Stimulated activated CD8-positive, alpha-beta memory T cell treated with anti-CD3 and anti-CD28 coated beads, Interleukin-2, amount 100 ng/mL, for 48 hours (primary cell): ENCODE measurements at places on chromosomes 3 and 15.
A peak's percentile ranks its signal among the peaks of the same experiment; 100 is the strongest.

DNA sequence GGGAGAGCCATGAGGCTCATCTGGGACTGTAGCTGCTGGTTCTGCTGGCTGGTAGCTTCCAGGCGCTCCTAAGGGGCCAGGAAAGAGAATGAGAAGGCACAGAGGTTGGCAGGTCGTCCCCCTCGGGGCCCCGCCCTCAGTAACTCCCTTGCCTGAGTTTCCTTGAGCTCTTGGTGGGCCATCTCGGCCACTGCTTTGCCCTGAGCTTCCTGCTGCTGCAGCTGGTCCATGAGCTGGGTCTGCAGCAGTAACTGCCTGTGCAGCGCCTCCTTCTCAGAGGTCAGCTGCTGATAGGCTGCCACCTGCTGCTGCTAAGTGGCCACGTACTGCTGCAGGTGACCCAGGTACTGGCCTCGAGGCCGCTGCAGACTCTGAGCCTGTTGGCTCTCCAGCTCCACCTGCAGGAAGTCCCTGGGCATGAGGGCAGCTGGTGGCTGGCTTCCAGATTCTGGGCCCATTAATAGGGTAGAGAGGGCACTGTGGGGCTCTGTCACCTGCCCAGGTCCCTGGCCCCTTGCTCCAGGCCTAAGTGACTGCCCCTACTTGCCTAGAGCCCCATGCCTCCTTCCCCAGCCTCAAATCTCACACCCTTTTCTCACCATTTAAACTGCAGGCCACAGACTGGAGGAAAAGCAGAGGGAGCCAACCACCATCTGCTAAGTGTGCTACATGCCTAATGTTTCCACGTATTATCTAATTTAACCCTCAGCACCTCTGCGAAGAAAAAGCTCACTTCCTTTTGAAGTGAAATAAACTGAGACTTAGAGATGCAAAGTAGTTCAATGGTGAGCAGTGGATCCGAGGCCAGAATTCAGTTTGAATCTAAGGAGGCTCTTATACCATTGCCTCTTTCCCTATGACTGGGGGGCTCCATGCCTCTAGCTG is 10.8 kb upstream of the VPS33B start:
- peak; percentile 15 for DNase-seq

- DNase-seq: no peak
Measured at GRCh38 chr3:71562938-71563337, 20.6 kb downstream of the FOXP1 start.

DNA sequence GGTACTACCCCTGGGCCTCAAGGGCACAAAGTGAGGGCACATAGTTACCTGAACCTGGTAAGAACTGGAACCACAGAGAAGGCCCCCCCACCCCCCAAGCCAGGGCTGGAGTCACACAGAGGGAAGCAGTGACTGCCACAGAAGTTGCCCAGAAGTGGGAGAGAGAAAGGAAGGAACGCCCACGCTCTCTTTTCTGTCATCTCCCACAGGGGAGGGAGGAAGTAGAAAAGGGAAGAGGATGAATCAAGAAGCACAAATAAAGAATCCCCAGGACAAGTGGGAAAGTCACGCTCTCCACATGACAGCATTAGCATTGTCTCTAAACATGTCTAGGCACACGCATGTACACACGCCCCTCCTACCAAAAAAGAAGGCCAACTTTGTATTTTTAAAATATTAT is 114.7 kb upstream of the FRMD4B start:
- no peak for DNase-seq

DNA sequence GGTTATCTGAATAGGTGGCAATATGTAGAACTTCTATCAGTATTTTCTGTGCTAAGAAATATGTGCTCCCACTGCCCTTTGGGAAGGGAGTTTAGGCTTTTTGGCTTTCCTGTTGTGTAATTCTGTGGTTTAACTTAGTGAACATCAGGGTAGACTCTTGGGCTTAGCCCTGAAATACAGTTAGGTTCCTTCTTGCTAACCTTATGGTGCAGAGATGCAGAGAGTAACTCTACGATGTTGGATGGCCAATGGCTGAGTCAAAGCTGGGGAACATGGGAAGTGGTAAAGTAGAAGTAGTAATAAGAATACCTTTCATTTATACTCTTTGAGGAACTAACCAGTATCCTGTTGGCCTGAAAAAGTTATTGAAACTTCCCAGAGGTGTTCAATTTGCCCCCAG is 80.8 kb upstream of the IL12A start:
- no peak for DNase-seq

DNA sequence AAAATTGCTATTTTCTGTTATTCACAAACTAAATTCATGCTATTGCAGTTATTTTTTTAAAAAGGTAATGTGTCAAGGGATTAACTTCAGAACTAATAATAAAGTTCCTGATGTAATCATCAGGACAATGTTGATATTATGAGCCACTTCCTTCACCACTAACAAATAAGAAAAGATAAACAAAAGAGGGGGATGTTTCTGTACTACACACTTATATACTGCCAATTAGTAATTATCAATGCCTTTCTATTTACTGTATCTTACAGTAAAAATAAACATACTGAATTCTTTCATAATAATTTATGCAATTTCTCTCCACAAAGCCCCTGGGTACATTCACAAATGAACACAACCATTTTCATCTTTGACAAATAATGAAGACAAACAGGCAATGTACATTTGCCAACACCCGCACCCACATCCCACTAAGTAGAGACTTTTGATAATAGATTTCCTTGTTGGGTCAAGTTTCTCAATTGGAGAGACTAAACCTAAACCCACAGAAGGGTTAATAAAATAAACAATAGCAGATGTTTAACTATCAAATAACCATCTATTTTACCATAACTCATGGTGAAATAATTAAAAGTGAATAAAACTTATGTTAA is 3.7 kb downstream of the CBLB start:
- no peak for DNase-seq

DNA sequence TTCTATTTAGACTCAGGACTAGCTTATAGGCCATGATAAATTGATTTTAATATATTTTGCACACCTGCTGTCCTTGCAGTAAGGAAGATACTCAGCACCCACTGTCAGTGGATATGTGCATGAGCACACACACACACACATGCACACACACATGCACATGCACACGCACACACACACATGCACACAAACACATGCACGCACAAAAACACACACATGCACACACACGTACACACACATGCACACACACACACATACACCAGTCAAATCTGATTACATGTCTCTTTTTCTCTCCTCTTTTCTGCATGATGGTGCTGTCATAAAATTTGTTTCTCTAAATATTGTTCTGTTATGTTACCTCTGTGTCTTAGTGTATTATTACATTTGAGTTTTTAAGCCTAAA is 87.3 kb upstream of the OSTN start:
- DNase-seq: no peak

DNA sequence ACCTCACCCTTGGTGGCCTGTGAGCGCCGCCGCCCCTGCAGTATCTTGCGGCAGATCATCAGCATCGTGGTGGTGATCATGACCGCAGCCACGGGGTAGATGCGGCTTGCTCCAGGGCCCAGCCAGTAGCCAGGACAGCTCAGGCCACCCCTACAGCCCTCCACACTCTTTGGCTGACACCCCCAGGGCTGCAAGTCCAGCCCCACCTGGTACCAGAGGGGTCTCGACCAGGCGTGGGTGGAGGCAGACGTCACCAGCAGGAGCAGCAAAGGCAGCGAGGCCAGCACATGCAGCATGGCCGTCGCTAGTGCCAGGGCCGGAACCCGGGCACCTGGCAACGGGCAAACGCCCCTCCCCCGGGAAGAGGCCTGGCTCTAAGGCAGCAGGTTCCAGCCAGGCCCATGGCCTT is at the start of gene TMEM89:
TSS of gene TMEM89 (minus strand) at position 309 of the 409 bp plus-strand sequence. CDS start at position 296, 13 bp downstream.
- no peak for DNase-seq

- no peak for DNase-seq
Measured at GRCh38 chr15:84889991-84890669, 5.7 kb downstream of the SLC28A1 start.

GRCh38 chr3:16633948-16634347 is 28.7 kb upstream of the DAZL start:
- no peak for DNase-seq

- no peak for DNase-seq
Measured at GRCh38 chr3:63972987-63973386, 50.3 kb downstream of the PSMD6 start.

DNA sequence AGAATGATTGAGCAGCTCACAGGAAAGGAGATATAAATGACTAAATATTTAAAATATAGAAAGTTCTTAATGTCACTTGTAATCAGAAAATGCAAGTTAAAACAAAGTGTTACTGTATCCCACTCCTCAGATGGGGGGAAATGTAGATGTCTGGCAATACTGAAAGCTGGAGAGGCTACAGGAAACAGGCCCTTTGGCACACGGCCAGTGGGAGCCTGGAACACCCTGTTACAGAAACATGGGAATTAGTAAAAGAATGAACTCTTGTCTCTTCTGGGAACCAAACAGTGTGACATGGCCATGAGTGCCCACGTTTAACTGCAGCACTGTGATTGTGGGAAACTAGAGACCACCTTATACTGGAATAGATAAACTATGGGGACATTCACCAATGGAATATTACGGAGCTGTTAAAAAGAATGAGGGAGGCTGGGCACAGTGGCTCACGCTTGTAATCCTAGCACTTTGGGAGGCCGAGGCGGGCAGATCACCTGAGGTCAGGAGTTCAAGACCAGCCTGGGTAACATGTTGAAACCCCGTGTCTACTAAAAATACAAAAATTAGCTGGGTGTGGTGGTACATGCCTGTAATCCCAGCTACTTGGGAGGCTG is 50.2 kb downstream of the CDCP1 start:
- no peak for DNase-seq

DNA sequence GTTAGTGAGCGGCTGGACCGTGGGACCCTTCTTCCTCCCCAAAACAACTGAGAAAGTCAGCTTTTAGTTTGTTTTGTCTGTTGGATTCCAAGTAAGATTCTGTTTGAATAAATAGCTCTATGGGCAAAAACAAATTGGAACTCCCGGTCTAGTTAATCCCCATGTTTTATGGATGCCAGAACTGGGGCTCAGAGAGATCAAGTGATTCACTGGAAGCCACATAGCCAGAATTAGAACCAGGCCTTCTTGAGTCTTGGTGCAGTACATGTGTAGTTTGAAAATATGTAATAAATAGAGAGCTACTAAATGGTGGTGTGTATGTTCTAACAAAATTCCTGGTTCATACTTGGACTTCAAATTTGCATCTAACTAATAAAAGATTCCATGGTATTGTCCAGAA is 29.3 kb upstream of the POLR2M start:
- DNase-seq: no peak

GRCh38 chr3:36944641-36945270 is at the start of gene TRANK1:
TSS of gene TRANK1 (minus strand) at chr3:36945054. CDS start at chr3:36944809, 245 bp downstream.
- DNase-seq: peak; percentile 73

GRCh38 chr3:145313751-145314150 is 847.2 kb downstream of the PLOD2 start:
- DNase-seq: no peak

DNA sequence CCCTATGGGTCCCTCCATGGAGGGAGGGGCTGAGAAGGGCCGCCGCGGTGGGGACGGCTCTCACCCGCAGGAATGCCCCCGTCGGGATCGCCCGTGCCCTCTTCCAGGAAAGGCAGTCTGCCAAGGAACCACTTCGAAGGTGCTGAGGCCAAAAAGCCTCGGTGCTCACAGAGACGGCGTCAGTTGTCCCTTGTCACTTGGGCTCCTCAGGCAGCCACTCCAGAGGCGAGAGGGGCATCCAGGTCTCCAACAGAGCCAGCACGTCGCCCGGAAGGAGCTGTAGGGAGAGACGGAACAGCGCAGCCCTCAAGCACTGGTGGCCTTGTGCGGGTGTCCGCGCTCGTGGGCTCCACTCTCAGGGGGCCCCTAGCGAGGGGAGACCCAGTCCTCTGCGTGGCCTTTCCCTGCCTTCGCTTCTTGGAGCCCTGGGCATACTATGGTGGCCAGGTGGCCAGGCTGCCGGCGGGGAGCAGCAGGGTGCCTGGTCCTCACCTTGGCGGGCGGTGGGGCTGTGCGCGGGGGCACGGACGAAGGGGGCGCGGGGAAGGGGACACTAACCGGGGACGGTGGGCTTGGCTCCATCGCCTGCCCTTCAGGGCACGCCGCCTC is 994 bp downstream of the MESP1 start:
- DNase-seq: no peak

- DNase-seq: no peak
Measured at GRCh38 chr3:193348686-193349085, 29.9 kb downstream of the ATP13A5 start.

DNA sequence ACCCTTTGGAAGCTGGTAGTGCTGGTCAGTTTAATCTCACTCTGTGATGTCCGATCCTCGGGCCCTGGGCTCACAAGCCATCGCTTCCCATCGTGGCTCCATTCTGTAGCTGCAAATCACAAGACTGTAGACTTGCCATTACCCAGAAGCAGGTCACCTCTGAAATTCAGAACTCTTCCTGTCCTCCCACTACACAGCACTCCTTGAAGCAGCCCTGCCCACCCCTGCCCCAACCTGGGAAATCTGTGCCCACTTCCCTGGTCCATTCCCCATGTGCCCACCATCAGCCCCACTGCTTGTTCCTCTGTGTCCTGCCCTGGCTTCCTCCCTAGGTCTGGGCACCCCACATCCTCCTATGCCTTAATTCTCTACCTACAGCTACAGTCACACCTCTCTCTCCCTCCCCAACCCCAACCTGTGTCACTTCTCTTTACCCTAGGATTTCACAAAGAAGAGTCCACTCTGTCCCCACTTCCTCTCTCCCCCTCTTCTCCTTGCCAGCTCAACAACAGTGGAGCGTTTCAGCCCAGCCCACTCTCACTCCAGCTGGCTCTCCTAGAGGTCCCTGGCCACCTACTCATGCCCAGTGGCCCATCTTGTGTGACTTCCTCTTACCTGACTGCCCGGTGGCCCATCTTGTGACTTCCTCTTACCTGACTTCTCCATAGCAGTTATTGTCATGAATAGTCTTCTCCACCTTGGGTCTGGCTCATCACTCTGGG is 8.3 kb downstream of the ZNF710 start:
- DNase-seq: no peak

- no peak for DNase-seq
Measured at GRCh38 chr3:34216711-34217335, 418.4 kb downstream of the PDCD6IP start.

- no peak for DNase-seq
Measured at GRCh38 chr15:35549567-35549966, 3.6 kb upstream of the DPH6 start.

DNA sequence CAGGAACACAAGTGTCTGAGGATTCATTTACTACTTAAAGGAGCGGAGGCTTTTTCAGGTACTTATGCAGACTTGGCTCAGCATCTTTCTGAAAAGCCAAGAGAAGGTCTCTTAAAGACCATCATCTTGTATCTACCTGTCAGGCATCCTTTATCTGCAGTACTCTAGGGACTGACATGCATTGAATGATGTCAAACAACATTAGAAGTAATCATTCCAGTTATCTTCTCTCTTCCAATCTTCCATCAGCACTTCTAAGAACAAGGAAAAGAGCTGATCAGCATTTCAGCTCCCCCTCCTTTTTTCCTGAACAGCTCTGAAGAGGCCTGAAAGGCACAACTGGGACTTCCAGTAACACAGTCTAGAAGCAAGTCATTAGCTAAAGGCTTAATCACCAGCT is 214.8 kb downstream of the KCNH8 start:
- DNase-seq: no peak
